ENCODE measurements at places on chromosomes 7 and 10. TPM values are rescaled to one million over a fixed set of nuclear protein-coding genes. Genes with fewer than 3 reads are reported as not detected.

DNA sequence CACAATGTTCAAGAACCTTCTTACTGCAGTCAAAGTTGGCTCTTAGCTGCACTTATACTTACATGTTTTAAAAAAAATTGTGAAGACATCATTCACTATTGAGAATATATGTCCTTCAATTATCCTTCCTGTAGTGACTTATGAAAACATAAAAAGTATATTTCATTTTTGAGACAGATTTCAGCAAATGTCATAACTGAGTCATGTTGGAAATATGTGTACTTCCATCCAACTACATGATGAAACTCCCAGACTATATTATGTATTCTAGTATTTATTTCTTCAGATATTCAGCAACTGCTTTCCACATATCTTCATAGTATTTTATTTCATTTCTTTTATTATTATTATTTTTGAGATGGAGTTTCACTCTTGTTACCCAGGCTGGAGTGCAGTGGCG, 160.2 kb downstream of the ARHGAP12 start:
- DNase-seq, result no peak

GRCh38 chr10:120744040-120744439, 107.1 kb upstream of the WDR11 start:
- DNase-seq, result no peak

DNA sequence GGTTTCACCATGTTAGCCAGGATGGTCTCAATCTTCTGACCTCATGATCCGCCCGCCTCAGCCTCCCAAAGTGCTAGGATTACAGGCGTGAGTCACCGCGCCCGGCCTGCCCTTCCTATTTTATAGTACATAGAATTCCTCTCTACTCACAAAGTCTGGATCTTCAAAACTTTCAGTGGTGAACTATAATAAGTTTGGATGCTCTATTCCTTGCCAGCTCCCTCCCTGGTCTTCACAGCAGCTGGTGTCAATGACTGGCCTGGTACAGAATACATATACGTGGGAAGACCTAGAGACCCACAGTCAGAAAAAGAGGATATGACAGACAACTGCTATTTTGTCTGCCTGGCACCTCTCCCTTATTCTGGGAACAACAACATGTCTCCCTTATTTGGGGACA, 40.8 kb downstream of the ARHGAP12 start:
- DNase-seq, result no peak

DNA sequence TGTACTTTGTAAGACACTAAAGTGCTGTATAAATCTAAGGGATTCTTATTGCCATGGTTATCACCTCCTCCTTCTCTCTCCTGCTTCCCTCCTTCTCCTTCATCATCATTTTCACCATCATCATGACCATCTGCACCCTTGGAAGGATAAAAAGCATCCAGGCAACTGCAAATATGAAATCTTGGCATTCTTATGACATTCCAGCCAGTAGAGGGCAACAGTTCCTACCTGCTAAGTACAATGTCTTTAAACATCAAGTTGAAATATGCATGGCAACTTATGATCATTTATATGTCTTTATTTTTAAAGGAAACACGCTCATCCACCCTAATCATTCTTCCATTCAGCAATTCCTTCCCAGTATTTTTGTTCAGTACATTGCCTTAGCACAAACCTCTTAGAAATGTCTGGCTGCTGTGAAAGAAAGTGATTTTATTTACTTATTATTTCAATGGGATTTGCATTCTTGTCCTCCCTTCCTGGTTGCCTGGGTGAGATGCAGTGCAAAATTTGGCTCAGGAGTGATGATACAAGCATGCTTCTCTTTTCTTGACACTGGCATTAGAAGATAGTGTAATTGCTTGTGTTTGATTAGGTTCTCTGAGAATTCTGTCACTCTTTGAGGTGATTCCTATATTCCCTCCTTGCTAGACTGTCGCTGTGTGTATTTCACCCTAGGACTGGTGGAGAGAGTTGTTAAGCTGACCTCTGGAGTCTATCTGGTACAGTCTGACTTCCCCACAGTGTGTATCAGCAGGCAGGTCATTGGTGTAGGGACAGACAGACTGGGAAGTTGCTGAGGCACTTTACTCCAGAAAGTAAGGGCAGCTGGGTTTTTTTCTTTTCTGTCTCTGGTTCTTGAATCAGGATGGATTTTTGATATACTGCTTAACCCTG, 188.5 kb upstream of the BMPER start:
- no peak for DNase-seq

The CYP2C18 gene
- total RNA-seq, result 0.17 TPM
